Endodermal cell (in vitro differentiated cells): ENCODE measurements at places on chromosomes 6 and 20. TPM values are rescaled to one million over a fixed set of nuclear protein-coding genes. Genes with fewer than 3 reads are reported as not detected.
A peak's percentile ranks its signal among the peaks of the same experiment; 100 is the strongest.

DNA sequence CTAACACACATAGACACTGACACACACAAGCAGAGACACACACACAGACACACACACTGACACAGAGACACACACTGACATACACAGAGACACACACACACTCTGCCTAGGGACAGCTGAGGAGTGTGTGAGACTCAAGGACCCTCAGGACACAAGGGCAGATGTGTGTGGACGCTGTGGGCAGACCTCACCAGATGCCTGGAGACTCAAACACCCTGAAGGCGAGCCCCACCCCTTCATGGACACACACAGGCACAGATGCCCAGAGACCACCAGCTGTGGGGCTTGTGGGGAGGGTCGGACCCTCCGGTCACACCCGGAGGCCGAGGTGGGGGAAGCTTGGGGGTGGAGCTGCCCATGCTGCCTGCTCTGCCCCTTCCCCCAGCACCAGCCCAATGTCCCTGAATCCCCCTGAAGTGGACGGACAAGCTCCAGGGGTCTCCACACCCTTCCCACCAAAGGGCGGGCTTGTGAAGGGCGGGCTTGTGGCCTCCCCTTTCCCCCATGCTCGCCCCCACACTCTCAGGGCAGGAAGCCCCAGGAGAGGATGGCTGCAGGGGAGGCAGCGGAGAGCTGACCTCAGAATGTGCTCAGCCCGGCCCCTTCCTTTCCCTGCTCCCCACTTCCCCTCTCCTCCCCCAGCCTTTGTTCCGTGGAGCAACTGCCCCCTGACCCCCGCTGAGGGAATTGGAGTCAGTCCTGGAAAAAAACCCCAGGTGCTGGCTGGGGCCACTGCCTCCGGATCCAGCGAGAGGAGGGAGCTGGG is 13.9 kb upstream of the ABHD16B start:
- H3K4me1 ChIP-seq = peaks cover 6% of the 10 kb centered on the region
- no peak overlapping the region for H3K4me3 ChIP-seq
- DNase-seq = peak; percentile 87
- no peaks in the 10 kb centered on the region for H3K36me3 ChIP-seq
- H3K27me3 ChIP-seq = no peaks in the 10 kb centered on the region

- DNase-seq = no peak
- H3K27me3 ChIP-seq = no peaks in the 10 kb centered on the region
- peaks cover 16% of the 10 kb centered on the region for H3K4me1 ChIP-seq
- H3K4me3 ChIP-seq = peak overlapping the region; percentile 97
These were observed 3.5 kb downstream of the CITED2 start for GRCh38 chr6:139370999-139371345.

DNA sequence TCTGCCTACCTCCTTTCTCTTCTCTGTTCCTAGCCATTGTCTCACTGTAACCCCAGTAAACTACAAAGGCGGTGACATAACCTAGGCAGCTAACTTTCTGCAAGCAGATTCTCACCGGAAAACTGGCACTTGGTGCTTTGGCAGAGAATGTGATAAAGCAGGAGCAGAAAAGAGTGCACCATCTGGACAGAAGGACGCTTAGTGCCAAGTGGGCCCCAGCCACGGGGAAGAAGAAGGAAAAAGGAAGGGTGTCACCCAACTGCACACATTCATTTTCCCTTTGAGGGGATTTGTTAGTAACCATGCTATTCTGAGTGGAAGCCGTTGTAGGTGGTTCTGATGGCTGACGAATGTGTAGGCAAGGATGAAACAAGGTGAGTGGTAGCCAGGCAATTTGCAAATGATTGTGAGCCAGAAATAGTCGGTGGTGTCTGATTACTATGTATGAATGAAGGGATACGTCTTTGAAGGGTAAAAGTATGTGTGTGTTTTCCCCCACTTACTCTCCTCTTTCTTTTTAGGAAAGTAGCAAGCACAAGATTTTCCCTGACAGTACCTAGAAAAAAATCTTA is 148.3 kb upstream of the STXBP5 start:
- no peaks in the 10 kb centered on the region for H3K36me3 ChIP-seq
- H3K27me3 ChIP-seq = no peaks in the 10 kb centered on the region
- H3K4me3 ChIP-seq = no peak overlapping the region
- DNase-seq = no peak

RSPH9 gene
- total RNA-seq = 0.27 and 0.44 TPM in 2 replicates

DNA sequence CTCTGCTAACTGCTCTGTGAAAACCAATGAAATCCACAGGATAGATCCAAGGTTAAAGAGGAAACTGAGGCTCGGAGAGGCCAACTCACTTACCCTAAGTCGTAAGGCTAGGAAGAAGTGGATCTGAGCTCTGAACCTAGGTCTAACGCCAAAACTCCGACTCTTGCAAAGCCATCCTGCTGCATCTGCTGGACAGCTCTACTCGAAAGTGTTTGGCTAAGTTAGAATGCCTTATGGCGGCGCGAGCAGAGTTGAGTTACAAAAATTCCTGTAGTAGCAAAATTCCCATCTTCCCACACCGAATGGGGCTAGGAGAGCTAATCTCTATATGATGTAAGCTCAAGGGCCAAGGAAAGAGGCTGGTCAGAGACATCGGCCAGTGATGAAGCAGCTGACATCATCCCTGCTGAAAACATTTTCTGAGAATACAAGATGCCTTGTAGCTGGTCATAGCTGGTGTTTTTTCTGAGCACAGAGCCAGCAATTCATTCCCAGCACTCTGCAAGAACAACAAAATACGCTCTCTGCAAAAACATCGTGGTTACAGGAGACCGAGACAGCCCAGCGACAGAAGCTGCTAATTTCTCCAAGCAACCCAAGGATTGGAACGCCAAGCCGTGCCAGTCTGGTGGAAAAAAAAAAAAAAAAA is 1.8 kb downstream of the SPATA2 start:
- no peaks in the 10 kb centered on the region for H3K27me3 ChIP-seq
- H3K36me3 ChIP-seq = peaks cover 16% of the 10 kb centered on the region
- H3K4me3 ChIP-seq = peak overlapping the region; percentile 98
